ENCODE measurements at places on chromosomes 16 and 17. TPM values are rescaled to one million over a fixed set of nuclear protein-coding genes. Genes with fewer than 3 reads are reported as not detected.

The EVPL gene
- not detected for total RNA-seq

GRCh38 chr17:40347319-40348135 is 17.0 kb downstream of the GJD3 start:
- DNase-seq, result no peak

- DNase-seq, result peak; percentile 29
Measured at GRCh38 chr17:47188271-47188875, 722 bp downstream of the CDC27 start.

The KRT32 gene
- total RNA-seq, result not detected

- DNase-seq, result no peak
Measured at GRCh38 chr17:7705269-7706255, 560 bp downstream of the EFNB3 start.

- DNase-seq, result no peak
Measured at GRCh38 chr16:27485126-27485525, 64.6 kb downstream of the GTF3C1 start.

DNA sequence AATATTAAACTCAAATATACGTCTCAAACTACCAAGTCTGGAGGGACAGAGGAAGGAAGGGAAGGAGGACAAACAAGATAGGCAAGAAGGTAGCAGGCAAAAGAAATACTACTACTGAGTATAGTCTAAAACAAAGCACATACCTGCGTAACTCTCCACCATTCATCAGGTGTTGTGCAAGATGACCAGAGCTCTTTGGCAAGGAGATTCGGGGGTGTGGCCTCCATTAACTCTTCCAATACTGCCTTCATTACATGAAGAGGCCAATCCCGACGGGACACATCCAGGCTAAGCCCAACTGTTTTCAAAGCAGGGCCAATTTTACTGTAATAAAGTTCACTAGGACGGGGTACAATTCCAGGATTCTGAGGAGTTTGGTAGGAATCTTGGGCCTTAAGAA is 38.2 kb upstream of the ARL6IP1 start:
- DNase-seq, result no peak

The KCNJ2 gene
- total RNA-seq, result 0.66 TPM

GRCh38 chr17:34366529-34367107 is 3.6 kb upstream of the CCL1 start:
- DNase-seq, result no peak

- DNase-seq, result no peak
Measured at GRCh38 chr17:79761894-79762589, 15.9 kb upstream of the CBX2 start.

GRCh38 chr16:85220964-85221731 is 108.9 kb upstream of the CIBAR2 start:
- no peak for DNase-seq

All from HT1080 (cell line).